ENCODE measurements at places on chromosomes 5 and 9.

DNA sequence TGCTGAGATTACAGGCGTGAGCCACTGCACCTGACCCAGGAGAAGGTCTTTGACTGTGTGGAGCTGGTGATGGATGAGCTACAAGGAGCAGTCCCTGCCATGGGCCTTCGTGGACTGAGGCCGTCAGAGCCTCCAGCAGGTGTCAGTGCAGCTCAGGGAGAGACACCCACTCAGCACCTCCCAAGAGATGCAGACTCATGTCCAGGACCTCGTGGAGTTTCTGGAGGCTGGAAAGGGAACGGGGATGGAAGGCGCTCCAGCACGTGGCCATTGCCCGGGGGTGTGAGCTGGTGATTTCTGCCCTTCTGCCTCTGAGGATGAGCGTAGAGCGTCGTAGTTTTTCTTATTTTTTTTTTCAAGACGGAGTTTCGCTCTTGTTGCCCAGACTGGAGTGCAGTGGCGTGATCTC lies 9.5 kb downstream of the TOR4A start:
- DNase-seq = no peak

DNA sequence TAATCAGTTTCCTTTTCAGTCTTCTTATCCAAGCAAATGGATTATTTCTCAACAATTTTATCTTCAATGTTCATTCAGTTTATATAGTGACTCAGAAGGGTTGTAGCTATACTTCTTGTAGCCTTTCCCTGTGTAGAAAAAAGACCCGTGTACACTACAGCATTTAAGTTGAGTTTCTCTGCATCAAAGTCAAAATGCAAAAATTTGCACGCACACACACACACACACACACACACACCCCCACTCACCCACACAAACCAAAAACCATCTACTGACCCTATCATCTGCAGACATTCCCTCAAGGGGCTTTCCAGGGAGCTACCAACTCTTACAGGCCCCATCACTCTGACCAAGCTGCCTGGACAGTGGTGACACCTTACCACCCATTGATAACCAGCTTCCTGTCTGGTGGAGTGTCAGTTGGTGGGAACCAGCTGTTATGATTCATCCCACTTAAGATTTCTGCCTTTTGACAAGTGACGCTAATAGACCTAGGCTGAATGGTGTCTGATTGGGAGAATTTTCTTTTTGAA lies 12.2 kb upstream of the ELL2 start:
- no peak for DNase-seq

GRCh38 chr5:157233515-157233914 lies 32.4 kb upstream of the CYFIP2 start:
- DNase-seq = no peak

DNA sequence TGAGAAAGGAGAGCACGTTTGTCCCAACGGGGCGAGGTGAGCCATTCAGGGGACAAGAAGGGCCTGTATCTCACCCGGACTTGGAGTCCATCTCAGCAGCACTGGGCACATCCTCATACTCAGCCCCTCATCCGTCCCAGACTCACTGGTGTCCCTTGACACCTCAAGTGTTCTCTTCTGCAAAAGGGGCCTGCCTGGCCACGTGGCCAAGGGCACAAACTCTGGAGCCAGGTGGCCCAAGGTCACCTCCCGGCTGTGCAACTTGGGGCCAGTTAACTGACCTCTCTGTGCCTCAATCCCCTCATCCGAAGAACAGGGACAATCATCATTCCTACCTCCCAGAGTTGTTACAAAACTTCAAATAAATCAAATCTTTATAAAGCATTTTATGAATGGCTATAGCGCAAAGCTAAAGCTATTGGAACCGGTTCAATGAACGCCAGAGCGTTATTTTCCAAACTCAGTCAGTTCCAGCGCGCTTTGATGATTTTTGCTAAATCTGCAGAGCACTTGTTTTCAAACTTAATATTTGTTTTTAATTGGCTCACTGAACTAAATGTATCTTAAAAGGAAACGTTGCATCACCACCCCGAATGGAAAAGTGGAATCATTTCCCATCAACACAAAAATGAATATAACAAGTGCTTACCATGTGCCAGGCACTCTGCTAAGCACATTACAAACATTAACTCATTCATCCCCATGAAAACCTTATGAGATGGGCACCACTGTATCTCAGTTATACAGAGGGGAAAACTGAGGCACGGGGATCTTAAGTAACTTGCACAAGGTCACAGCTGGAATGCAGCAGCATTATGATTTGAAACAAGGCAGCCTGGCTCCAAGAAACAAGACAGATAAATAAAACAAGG lies 49.3 kb downstream of the DUSP1 start:
- DNase-seq = no peak

- no peak for DNase-seq
Observed at GRCh38 chr9:14212697-14213420, 101.1 kb downstream of the NFIB start.

GRCh38 chr5:31328040-31328733 lies 134.7 kb downstream of the CDH6 start:
- no peak for DNase-seq

- DNase-seq = no peak
Observed at GRCh38 chr9:7045361-7045760, 287.6 kb downstream of the KDM4C start.

DNA sequence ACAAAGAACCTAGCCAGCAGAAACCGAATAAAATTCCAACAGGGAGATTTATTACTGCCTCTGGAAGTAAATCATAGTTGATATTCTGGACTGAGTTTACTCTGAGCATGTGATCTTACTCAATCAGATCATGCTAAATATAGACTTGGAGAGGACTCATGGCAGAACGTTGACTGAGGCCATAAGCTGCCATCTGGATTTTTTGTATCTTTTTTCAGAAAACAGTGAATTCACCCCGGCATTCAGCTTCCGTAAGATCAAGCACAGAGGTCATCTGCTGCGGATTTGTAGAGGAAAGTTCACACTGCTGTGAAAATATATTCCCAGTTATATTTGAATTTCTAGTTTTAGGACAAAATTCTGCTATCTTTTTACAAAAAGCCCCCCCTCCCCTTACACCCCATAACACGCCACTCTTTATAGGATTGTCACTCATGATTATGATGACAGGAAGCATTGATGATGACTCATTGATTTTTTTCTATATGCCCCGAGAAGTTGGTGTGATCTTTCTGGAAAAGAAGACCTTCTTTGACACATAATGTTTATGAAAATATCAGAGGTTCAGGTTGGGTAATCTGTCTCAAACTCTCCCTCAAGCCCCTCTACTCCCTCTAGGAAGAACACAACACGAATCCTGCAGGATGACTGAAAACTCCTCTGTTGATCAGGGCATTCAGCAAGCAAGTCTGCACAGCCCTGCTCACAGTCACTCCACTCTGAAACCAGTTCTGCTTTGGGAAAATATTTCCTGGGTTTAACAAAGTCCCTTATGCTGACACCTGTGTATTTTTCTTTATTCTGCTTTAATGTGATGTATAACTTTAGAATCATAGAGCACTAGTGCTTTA lies 70.8 kb downstream of the NXNL2 start:
- no peak for DNase-seq

GRCh38 chr9:79637177-79637925 lies 65.6 kb downstream of the TLE4 start:
- no peak for DNase-seq

DNA sequence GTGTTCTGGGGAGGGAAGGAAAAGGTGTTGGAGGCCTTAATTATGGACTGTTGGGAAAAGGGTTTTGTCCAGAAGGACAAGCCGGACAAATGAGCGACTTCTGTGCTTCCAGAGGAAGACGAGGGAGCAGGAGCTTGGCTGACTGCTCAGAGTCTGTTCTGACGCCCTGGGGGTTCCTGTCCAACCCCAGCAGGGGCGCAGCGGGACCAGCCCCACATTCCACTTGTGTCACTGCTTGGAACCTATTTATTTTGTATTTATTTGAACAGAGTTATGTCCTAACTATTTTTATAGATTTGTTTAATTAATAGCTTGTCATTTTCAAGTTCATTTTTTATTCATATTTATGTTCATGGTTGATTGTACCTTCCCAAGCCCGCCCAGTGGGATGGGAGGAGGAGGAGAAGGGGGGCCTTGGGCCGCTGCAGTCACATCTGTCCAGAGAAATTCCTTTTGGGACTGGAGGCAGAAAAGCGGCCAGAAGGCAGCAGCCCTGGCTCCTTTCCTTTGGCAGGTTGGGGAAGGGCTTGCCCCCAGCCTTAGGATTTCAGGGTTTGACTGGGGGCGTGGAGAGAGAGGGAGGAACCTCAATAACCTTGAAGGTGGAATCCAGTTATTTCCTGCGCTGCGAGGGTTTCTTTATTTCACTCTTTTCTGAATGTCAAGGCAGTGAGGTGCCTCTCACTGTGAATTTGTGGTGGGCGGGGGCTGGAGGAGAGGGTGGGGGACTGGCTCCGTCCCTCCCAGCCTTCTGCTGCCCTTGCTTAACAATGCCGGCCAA lies 19.1 kb downstream of the PTGES2 start:
- no peak for DNase-seq

DNA sequence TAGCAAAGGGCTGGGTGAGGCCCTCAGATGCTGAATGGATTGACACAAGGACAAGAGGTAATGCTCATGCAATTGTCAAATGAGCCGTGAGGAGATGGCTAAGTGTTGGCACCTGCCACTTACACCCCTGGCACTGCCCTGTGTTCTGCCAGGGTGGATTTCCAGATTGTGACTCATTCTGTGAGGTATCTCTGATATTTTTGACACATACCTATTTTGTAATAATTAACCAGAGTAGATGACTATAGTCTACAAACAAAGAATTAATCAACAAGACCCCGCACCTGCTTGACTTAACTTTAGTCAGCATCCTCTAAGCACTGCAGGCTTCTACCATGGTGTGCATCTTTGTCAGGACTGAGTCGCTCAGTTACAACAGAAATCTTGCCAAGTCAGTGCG lies 200.8 kb downstream of the DIRAS2 start:
- no peak for DNase-seq

DNA sequence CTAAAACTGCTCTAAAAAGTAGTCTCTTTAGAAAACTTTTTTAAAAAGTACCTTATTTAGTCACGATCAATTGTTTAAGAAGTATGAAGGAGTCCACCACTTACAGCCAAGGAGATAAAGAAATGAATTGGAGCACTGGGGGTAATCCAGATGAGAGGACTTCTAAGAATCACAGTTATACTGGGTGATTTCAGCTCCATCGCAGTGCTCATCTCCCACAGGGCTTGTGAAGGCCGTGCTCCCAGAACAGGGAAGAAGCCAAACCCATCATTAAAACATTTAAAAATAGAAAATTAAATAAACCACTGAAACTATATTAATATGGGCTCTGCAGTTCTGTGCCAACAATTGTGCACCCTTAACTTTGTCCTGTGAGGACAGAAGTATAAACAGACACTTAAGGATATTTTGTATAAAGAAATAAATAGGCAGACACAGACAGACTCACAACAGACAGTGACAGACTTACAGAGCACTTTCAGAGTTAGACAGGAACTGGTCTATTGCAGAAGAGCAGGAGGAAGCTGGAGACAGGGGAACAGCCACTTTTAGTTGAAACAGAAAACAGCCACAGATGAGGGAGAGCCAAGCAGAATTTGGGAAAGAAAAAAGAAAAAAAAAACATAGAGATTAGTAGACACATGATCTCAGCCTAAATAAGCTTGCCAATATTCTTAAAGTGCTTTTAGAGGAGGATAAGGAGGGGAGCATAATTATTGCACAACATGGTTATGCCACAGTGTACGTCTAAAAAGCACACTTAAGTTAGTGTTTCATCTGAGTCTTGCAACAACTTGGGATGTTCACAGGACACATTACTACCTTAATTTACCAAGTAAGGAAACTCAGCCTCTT lies 81.8 kb downstream of the FBXO38 start:
- no peak for DNase-seq

GRCh38 chr9:114837923-114838322 lies 32.1 kb upstream of the TNFSF15 start:
- DNase-seq = no peak

DNA sequence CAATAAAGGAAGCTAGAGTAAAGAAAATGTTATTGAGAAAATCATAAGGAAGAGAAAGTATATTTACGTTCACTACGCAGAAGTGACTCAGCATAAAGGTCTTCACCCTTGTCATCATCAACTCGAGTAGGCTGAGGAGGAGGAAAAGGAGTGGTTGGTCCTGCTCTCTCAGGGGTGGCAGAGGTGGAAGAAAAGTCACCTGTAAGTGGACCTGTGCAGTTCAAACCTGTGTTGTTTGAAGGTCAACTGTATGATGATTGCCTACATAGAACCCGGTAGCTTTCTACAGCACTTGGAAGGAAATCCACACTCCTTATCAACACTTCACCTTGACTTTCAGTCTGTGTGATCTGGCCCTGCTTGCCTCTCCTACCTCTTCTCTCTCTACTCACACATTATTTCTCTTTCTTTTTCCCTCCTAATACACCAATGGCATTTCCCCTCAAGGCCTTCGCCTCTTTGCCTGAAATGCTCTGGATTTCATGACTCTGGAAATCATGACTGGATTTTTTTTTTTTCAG lies 109.3 kb upstream of the CPEB4 start:
- DNase-seq = no peak

GRCh38 chr9:81211741-81212140 lies 477.6 kb downstream of the TLE1 start:
- no peak for DNase-seq

DNA sequence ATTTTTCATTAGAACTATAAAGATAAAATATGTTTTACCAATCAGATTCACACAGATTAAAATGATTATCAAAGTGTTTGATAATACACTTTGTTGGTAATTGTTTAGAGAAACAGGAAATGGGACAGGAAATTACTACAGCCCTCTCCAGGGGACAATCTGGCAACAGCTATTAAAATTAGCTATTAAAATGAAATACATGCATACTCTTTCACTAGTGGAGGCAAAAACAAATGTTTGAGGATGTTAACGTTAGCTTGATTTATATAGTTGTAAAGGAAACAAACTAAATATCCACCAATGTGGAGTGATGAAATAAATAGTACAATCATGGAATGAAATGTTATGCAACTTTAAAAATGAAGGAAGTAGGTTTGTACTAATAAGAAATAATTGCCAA lies 53.7 kb downstream of the TARS1 start:
- no peak for DNase-seq

DNA sequence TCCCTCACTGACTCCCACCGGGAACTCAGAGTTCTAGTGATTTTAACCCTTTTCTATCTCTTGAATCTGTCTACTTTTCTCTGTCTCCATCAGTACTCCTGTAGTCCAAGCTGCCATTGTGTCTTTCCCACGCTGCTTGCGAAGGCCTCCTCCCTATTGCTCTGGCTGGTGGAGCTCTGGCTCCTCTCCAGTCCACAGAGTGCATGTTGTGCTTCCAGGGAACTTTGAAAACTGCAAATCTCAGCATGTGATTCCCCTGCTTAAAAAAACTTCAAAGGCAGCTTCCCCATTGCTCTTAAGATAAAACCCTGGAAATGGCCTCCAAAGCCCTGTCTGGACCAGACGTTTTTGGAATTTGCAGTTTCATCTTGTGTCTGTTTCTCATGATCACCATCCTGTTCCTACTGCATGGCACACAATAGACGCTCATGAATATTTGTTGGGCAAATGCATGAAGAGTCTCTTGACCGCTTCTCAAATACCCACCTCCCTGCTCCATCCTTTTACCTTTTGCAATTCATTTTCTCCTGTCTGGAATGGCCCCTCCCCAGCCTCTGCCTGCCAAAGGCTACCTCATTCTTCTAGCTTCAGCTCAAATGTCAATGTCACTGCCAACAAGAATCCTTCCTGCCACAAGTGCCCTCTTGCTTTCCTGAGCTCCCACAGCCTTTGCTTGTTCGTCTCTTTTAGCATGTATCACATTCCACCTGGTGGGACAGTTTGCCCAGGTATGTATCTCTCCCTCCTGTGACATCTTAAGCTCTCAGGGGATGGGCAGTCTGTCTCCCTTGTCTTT lies 293.2 kb downstream of the ARHGAP26 start:
- DNase-seq = no peak
